Activated B cell treated with CpG ODN at 0.5 μM for 24 hours (primary cell): ENCODE measurements at places on chromosomes 2 and 18.

GRCh38 chr2:181363164-181363563, 94.0 kb upstream of the ITGA4 start:
- no peak for DNase-seq

- no peak for DNase-seq
Observed at GRCh38 chr2:75098856-75099255, 100.5 kb downstream of the TACR1 start.

DNA sequence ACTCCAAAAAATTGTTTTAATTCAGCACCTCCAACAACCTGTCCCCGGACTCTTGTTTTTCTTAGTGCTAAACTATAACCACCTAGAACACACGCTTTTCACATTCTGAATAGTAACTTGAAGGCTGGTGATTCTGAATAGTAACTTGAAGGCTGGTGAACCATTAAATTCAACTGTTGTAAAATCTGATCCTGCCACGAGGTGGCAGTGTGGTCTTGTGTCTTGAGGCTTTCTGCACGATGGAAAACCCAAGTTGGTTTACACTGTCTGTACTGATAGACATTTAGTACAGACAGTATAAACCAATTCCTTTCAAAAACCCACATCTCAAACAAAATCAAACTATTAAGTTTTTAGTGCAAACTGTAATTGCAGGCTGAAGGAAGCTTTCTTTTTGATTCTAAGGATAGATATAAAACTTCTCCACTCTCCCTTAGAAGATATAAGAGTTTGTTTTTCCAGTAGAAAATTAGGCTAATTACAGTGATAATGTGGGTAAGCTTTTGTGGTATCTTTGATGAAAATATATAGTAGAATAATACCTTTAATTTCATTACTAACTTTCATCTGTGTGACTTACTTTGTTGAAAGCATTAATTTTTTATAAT, 57.6 kb downstream of the VAPA start:
- peak; percentile 32 for DNase-seq

GRCh38 chr2:45567974-45568789, 42.9 kb downstream of the SRBD1 start:
- DNase-seq, result no peak
